ENCODE measurements at places on chromosomes 6 and 20.

DNA sequence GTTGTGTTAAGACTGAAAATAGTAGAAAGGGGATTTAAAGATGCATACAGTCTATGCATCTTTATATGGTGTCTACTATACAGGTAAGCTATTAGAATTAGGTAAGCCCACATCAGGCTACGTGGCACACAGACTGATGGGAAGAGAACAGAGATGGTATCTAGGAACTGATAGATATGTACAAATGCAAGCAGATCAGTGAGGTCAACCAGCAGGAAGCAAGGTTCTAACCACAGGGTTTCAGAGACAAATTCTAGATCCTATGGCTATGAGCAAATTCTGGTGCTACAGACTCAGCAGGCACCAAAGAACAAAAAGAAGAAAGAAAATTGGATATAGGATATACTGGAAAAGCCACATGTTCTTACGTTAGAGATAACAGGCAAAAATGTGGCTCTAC, 110.6 kb downstream of the TRDN start:
- DNase-seq: no peak

- no peak for DNase-seq
Observed at GRCh38 chr20:4871486-4871885, 129.8 kb downstream of the SLC23A2 start.

DNA sequence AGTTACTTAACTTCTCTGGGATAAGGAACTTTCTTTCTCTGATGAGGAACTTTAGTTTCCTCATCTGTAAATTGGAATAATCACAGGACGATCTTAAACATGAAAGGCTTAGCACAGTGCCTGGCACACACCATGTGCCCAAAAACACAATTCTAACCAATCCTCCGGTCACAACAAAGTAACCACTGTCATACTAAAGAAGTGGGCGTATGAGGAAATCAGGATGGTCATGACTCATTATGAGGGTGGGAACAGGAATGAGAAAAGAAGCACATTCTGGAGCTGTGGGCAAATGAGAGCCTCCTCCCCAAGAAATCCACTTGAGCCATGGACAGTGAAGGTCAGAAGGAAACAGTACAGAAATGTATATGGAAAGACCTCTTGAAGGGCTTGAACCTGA, 82.9 kb downstream of the LRFN2 start:
- DNase-seq: no peak

- no peak for DNase-seq
Observed at GRCh38 chr6:1613688-1614447, 4.2 kb downstream of the FOXC1 start.

DNA sequence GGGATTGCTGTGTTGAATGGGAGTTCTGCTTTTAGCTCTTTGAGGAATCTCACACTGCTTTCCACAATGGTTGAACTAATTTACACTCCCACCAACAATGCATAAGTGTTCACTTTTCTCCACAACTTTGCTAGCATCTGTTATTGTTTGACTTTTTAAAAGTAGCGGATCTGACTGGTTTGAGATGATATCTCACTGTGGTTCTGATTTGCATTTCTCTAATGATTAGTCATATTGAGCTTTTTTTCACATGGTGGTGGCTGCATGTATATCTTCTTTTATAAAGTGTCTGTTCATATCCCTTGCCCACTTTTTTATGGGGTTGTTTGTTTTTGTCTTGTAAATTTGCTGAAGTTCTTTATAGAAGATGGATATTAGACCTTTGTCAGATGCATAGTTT, 588.3 kb upstream of the ADGRB3 start:
- no peak for DNase-seq
